HFF-Myc (cell line): ENCODE measurements at places on chromosomes 1 and 21.
A peak's percentile ranks its signal among the peaks of the same experiment; 100 is the strongest.

GRCh38 chr21:36073181-36073580 lies 3.4 kb downstream of the CBR1 start:
- no peak for DNase-seq

GRCh38 chr21:25507522-25507921 lies 99.8 kb downstream of the MRPL39 start:
- no peak for DNase-seq

GRCh38 chr1:35883635-35884101 lies 659 bp downstream of the AGO1 start:
- no peak for DNase-seq

GRCh38 chr1:227429447-227430359 lies 111.4 kb upstream of the CDC42BPA start:
- peak; percentile 72 for DNase-seq

- no peak for DNase-seq
Measured at GRCh38 chr1:52654063-52654462, 21.1 kb downstream of the SHISAL2A start.

DNA sequence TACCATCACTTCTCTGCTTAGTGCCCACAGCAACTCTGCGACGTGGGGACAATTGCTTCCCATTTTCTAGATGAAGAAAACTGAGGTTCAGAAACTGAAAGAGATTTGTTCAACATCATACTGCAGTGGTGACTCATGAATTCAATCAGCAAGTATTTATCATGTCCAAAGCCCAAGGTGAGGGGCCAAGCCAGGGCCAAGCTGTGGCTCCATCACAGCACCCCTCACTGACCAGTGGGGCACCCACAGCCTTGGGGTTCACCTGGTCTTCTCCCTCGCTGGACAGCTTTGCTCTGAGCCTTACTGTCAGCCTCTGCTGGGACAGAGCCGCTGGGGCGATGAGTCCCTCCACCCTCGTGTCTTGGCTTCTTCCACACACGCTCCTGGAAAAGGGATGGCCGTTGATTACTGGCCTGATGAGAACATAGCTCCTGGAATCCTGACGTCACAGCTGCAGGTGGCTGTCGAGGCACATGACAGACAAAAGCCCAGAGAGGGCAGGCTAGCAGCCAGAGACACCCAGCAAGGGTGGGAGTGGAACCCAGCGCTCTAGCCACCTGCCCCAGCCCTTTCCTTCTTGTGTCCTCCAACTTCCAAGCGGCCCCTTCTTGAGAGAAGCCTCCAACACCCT lies 6.2 kb downstream of the EDN2 start:
- DNase-seq, result no peak

GRCh38 chr1:209613400-209614150 lies 30.1 kb downstream of the CAMK1G start:
- DNase-seq, result no peak

DNA sequence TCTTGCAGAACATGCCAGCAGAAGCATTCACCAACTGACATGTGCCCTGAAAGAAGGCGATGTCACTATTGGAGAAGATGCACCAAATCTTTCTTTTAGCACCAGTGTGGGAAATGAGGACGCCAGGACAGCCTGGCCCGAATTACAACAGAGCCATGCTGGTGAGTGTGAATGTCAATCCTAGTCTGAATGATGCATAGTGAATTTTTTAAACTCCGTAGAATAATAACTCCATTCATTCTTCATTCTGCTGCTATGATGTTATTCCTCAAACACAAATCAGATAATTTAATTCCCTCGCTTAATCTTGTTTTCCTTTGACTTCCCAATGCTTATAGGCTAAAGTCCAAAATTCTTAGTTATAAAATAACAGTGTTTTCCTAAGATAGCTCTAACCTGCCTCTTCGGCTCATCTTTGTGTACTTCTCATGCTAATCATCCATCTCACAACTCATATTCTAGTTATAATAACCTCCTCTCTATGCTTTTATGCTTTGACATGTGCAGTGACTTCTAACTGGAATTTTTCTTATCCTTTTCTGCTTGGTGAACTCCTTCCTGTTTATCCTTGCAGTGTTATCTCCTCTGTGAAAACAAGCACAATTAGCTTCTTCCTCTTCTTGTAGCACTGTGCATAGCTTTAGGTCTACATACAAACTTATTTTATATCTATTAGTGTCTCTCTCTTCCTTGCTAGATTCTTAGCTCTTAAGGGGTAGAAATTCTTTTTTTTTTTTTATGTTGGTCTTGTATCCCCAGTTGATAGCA lies 14.4 kb downstream of the SDCCAG8 start:
- DNase-seq, result no peak

DNA sequence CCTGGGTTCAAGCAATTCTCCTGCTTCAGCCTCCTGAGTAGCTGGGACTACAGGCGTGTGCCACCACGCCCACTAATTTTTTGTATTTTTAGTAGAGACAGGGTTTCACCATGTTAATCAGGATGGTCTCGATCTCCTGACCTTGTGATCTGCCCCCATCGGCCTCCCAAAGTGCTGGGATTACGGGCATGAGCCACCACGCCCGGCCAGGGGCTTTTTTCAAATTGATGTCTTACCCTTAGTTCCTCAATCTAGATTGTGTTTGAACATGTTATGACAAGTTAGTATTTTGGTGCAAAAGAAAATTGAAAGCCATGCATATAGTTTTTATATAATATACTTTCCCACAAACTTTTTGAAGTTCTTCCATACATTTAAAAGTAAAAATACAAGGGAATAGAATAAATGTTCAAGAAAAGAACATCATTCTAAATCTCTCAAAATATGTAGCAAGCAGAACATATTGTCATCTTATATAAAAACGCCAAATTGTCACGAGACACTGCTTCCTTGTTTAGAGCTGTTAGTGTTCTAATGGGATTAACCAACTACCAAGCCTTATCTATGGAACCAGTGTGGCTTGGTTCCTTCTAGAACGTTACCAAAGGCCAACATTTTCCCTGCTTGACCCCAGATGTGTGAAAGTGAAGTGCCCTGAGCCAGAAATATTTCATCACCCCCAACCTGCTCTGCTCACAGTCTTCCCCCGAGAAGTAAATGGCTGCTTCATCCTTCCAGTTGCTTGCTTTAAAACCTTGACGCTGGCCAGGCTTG lies 9.5 kb upstream of the PLEKHM2 start:
- DNase-seq, result no peak

- DNase-seq, result no peak
Measured at GRCh38 chr1:161238039-161238473, at the start of gene NR1I3. Gene NR1I3, minus strand, starts transcription at chr1:161238203. Its CDS starts 1,638 bp downstream, at chr1:161236565.
